ENCODE measurements at places on chromosomes 3 and 15.
A peak's percentile ranks its signal among the peaks of the same experiment; 100 is the strongest.

DNA sequence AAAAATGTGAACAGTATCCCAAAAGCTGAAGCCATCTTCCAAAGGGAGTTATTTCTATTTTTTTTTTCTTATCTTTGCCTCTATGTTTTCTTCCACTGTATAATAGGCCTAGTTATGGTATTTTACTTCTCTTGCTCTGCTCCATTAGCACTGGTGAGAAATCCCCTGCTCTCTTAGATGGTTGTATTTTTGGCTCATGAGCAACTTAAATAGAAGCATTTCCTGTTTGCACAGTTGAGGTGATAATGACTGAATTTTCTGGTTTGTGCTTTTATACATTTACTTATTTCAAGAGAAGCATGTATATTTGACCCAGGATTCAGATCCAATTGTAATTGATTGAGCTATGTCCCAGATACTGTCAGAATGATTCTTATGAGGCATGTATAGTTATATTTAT is 61.6 kb upstream of the CD200R1L start:
- DNase-seq = no peak

GRCh38 chr3:119184111-119184510 is 10.7 kb downstream of the UPK1B start:
- DNase-seq = no peak

DNA sequence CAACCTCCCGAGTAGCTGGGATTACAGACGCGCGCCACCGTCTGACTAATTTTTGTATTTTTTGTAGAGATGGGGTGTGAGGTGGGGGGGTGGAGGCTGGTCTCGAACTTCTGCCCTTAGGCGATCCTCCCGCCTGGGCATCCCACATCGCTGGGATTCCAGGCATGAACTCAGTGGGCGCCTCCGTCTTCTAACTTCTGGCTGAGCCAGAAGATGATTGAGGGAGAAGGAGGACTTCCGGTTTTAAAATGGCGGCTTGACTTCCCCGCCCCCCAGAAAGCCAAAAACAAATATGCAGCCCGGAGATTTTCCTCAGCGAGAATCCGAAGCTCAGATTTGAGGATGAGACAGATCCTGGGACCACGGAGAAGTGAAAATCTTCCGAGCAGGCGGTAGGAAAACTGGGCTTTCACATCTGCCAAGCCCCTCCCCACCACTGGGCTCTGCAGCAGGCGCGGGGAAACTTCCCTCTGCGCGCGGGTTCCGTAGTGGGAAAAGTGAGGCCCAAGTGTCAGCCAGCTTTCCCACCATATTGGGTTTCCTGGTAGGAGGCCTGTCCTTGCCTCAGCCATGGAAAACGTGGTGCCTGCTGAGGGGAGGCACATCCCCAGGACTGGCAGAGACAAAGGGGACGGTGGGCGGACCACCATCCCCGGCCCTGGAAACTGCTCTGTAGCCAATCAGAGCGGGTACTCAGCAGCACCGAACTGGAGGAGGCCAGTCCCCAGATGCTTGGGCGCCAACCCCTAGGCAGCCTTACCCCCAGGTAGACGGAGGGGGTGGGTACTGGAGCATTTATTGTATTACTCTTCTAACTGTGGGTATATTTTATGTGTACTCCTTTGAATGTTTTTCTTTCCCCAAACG is 17.3 kb downstream of the CHST14 start:
- DNase-seq = no peak

DNA sequence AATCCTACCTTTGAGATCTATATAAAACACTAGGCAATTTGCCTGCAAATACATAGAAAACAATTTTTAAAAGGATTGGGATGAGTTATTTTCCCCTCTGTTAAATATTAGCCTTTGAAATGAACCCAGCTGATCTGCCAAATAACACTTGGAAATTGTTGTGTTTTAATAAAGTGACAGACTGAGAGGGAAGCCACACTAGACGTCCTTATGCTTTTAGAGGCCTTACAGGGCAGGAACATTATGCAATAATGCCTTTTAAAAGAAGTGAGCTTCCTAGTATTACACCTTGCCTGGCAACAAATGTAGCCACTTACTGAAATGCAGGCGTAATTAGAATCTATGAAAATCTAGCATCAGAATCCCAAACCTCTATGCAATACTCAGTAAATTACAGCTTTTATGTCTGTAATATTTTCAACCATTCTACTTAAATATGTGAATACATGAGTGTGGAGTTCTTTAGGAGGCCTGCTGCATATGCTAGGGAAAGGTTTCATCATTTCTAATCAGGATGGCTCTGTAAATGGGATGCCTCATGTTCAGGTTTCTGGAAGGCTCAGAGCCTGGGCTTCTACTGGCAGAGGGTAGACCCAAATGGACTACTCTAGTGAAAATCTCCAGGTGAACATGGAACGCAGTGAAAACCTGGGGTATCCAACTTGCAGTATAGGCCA is 20.3 kb downstream of the AGTR1 start:
- no peak for DNase-seq

GRCh38 chr3:179038216-179038898 is 33.3 kb downstream of the ZMAT3 start:
- DNase-seq = no peak

DNA sequence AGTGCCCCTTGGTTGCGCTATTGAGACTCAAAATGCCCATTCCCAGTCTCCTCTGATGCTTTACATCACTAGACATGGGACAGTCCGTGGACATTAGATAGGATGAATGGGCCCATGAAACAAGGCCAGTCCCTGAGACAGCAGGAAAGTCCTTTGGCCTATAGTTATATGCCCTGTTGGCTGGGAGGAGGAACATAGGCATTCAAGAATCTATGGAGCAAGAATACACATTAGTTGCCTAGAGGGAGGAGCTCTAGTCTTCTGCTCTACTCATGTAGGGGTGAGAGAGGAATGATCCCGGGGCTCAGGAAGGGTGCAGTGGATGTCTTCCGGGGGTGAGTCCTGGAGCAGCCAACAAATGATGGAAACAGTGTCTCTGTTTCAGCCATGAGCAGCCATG is 58.0 kb upstream of the LRTM1 start:
- DNase-seq = no peak

DNA sequence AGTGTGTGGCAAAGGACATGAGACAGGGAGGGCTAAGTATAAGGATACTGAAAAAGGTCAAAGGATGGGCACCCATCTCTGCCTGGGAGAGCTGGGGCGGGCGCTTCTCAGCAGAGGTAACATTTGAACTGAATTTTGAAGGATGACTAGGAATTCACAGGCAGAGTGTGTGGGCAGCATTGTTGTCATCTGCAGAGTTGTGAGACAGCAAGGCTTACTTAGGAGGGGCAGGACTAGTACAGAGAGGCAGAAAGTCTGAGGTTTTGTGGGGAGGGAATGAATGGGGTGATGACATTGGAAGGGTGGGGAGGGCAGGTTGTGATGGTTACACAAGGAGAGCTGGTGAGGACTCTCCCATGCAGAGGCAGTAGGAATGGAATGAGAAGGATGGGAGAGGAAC is 84.1 kb upstream of the PRR23C start:
- no peak for DNase-seq

- DNase-seq = no peak
These were observed 6.9 kb downstream of the SHF start for GRCh38 chr15:45180648-45181436.

- DNase-seq = no peak
These were observed 51.5 kb downstream of the SPTSSB start for GRCh38 chr3:161319867-161320266.

DNA sequence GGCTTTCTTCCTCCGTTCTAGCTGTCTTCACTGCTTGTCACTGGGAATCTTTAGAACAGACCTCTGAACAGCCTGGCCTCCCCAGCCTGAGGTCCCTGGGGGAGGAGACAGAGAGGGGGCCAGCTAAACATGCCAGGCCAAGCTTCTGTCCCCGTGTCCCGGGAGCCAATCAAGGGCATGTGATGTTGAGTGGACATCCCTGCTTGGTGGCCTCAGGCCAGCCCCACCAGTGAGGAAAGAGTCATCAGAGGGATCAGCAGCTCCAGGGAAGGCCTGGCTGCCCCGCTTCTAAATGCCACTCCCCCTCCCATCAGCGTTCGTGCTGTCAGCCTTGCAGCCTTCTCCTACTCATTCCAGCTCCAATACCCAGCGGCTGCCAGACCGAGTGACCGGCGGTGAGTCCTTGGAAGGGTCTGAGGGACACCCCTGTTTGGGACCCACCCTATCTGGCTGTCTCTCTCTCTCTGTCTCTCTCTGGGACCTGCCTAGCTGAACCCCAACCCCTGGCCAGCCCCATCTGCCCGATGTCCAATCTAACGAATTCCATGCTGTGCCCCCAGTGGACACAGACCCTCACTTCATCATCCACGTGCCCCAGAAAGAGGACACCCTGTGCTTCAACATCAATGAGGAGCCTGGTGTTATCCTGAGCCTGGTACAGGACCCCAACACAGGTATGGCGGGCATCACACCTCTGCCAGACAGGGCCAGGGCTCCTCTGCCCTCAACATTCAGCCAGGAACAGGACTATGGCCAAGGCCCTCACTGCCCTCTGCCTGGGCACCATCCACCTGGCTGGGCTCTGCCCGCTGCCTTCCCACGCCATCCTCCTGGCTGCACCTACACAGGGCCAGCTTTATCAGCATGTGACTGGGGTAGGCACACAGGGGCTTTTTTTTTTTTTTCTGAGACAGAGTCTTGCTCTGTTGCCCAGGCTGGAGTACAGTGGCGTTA is 6.6 kb upstream of the ITIH3 start:
- no peak for DNase-seq

DNA sequence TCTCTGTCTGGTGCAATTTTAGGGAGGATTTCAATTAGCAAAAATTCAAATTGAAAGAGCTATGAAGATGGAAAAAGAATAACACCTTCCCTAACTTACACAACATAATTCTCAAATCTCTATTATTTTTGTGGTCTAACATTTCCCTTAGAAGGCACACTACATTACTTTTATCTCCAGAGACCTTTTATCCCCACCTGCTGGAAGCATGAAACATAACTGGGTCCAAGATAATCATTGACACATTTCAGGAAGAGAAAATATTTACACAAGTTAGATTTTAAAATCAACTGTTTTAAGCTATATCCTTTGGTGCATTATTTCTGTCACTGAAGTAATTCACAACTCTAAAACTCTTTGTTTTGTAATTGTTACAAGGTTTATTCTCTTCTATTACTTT is 779.5 kb downstream of the ROBO1 start:
- no peak for DNase-seq

- peak; percentile 52 for DNase-seq
These were observed 202.8 kb downstream of the SV2B start for GRCh38 chr15:91302588-91303439.

DNA sequence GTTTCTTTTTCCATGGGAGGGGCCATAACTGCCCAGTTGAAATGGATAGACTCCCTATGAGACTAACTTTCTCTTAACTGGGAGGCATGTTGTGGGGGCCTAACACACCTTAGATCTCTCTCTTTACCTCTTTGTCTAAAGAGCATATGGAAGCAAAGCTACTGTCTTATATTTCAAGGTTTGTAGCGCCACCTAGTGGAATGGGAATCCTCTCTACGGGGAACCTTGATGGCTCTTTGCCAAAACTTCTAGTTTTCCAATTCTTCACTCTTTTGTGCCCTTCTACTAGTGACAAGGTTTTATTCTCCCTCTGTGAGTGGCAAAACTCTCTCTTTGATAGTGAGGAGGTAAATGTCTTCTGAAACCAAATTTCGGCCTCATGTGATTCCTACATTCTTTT is 1030.4 kb upstream of the CADM2 start:
- DNase-seq = no peak

DNA sequence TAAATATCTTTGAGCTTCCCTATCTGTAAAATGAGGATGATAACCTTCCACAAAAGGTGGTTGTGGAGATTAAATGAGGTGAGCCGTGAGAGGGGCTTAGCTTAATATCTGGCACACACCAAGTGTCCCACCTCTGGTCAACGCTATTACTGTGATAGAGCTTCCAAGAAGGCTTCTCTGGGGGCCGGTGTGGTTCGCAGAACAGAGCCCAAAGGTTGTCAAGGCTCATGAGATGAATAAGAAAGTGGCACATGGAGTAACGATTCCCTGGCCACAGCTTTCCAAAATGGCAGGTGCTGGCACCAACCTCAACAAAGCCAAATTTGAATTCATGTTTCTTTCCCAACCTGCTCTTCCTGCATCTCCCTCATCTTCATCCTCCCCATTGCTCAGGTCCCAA is 10.4 kb downstream of the KY start:
- DNase-seq = no peak

DNA sequence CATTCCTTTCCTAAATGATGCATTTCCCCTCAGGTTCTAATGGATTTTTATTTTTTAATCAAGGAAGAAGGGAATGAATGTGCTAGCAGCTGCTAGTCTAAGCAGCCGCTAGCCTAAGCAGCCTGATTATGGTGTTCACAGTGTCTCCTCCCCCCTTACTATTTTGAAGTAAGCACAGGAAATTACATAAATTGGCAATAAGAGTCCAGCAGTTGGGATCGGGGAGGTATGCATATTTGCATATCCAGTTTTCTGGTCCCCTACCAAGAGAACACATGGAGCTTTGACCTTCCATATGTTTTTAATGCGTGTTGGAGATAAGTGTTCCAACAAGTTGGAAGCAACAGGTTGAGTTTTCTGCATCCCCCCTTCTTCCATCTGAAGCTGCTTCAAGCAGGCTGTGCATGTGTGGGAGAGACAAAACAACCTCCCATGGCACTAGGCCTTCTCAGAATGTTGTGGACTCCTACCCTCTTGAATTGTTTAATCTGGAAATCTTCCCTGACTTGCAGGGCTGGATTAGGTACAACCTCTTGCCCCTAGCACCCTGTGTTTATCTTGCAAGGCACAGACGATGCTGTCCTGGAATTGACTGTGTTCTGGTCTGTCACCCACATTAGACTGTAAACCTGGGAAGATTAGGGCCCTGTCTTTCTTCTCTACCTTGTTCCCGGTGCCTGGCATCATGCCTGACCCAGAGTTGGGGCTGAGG is 124.8 kb upstream of the LRIG1 start:
- no peak for DNase-seq

DNA sequence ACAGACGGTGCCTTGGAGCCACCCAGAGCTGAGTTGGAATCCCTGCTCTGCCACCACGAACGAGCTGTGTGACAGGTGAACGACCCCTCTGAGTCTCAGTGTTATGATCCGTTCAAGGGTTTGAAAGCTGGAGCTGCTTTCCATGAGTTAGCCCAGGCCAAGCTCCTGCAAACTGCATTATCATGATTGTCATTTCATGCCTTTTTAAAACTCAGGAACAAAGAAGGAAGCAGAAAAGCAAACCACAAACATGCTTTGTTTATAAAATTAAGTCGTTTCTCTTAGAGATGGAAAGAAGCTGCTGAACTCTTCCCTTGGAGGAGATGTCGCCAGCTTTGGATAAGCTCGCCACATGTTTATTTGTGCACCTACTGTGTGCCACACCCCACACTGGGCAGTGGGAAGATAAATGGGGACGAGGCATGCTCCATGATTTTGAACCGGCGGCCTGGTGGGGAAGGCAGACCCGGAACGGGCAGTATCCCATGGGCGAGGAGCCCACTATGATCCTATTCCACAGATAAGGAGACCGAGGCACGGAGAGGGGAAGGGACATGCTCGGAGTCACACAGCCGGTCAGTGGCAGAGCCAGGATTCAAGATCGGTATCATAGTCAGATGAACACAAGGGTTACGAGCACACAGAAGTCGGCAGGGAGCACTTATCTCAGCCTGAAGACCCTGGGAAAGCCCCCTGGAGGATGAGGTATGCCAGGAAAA is 15.9 kb downstream of the HRH1 start:
- DNase-seq = no peak

- DNase-seq = no peak
These were observed 8.8 kb upstream of the CYP11A1 start for GRCh38 chr15:74376226-74376625.
